ENCODE measurements at places on chromosomes 4 and X.

- DNase-seq = no peak
These were observed 151.1 kb upstream of the BCOR start for GRCh38 chrX:40248822-40249221.

DNA sequence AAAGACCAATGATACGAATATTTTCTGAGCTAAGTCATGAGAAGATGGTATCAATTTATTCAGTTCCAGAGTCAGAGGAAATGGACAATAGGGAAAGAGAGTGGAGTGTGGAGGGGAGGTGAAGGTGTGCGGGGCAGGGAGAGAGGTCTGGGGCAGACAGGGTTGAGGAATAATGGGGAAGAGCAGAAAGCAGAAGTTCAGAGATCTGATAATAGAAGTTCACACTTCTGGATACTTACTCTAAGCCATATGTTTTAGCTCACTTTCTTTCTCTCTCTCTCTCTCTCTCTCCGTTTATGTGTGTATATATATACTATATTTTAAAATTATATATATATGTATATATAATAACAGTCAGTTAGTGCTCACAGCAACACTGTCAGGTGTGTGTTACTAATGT, 40.4 kb downstream of the FOXR2 start:
- DNase-seq = no peak

- DNase-seq = no peak
These were observed 262.1 kb upstream of the GPC4 start for GRCh38 chrX:133677123-133678063.

DNA sequence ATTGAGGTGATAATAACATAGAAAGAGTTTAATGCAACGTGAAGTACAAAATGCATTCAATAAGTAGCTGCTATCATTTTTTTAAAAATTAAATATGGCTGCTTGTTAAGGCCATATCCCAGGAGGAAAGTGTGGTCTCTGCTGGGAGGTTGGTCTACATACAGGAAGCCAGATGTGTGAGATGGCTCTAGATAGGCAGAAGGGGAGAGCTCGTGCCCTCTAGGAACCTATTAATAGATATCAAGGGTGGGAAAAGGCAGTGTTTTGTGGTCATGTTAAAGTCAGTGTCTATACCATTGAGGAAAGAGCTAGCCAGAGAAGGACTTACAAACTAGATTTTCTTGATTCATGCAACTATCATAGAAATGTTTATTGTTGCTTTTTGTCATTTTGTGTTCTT, 140.5 kb downstream of the KLHL8 start:
- no peak for DNase-seq

- no peak for DNase-seq
These were observed 133.8 kb downstream of the LDB2 start for GRCh38 chr4:16764622-16765021.

- no peak for DNase-seq
These were observed 18.3 kb downstream of the SCD5 start for GRCh38 chr4:82780170-82780751.

GRCh38 chr4:107837317-107837716, 12.6 kb downstream of the SGMS2 start:
- DNase-seq = no peak

GRCh38 chr4:139839403-139840031, 173.9 kb downstream of the MGST2 start:
- DNase-seq = no peak
